ENCODE measurements at places on chromosomes 12 and 14.

GRCh38 chr12:116313194-116313927 is 35.9 kb upstream of the MED13L start:
- H3K4me3 ChIP-seq: no peak overlapping the region
- H3K27ac ChIP-seq: no peak overlapping the region
- H3K27me3 ChIP-seq: no peaks in the 10 kb centered on the region
- no peaks in the 10 kb centered on the region for H3K36me3 ChIP-seq
- no peak for DNase-seq

DNA sequence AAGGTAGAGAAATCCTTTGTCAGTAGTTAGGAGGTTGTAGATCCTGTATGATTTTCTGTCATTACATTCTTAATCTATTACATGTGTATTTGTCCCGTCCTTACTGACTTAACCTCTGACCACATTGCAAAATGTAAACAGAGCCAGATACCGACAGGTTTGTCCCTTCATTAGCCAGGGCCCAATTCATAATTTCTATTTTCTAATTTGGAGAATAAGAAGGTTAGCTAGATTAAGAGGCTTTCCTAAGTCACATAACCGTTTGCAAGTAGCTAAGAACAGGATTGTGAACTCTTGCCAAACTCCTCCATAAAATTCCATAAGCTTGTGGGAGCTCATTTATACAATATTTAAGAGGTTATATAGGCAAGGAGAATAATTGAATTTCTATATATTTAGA is 352.6 kb downstream of the RAD51B start:
- H3K4me3 ChIP-seq: no peak overlapping the region
- no peaks in the 10 kb centered on the region for H3K4me1 ChIP-seq
- no peak overlapping the region for H3K27ac ChIP-seq
- H3K27me3 ChIP-seq: no peaks in the 10 kb centered on the region

- H3K4me1 ChIP-seq: no peaks in the 10 kb centered on the region
- H3K27ac ChIP-seq: no peak overlapping the region
- no peaks in the 10 kb centered on the region for H3K36me3 ChIP-seq
- H3K27me3 ChIP-seq: peaks cover 7% of the 10 kb centered on the region
- H3K4me3 ChIP-seq: no peak overlapping the region
- DNase-seq: no peak
These were observed 88.0 kb upstream of the MBIP start for GRCh38 chr14:36408388-36408787.

GRCh38 chr14:104792101-104792884 is 3.3 kb downstream of the AKT1 start:
- no peaks in the 10 kb centered on the region for H3K27me3 ChIP-seq
- H3K27ac ChIP-seq: no peak overlapping the region
- H3K36me3 ChIP-seq: peaks cover 5% of the 10 kb centered on the region
- no peak overlapping the region for H3K4me3 ChIP-seq

DNA sequence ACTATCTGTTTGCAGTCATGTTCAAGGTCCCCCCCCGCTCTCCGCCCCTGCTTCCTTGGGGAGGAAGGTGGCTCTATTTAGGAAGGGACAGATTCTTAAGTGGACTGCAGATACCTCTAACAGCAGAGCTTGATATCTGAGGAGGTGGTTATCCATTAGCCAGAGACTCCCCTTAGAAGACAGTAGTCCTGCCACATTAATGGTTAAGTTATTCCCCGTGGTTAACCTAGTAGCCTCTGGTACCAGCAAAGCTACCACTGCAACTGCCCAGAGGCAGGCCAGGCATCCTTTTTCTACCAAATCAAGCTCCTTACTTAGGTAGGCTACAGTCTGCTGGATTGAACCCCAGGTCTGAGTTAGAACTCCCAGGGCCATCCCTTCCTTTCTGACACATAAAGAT is 162.1 kb upstream of the AVPR1A start:
- H3K4me3 ChIP-seq: no peak overlapping the region
- H3K27ac ChIP-seq: no peak overlapping the region
- H3K4me1 ChIP-seq: no peaks in the 10 kb centered on the region
- no peaks in the 10 kb centered on the region for H3K36me3 ChIP-seq
- no peak for DNase-seq
- H3K27me3 ChIP-seq: no peaks in the 10 kb centered on the region

GRCh38 chr12:13794706-13795105 is 186.7 kb downstream of the GRIN2B start:
- H3K36me3 ChIP-seq: no peaks in the 10 kb centered on the region
- no peak overlapping the region for H3K4me3 ChIP-seq
- no peak overlapping the region for H3K27ac ChIP-seq
- DNase-seq: no peak
- no peaks in the 10 kb centered on the region for H3K27me3 ChIP-seq
- H3K4me1 ChIP-seq: no peaks in the 10 kb centered on the region

GRCh38 chr14:36333119-36333518 is 12.7 kb upstream of the MBIP start:
- no peak for DNase-seq
- no peaks in the 10 kb centered on the region for H3K36me3 ChIP-seq
- H3K27me3 ChIP-seq: peaks cover 2% of the 10 kb centered on the region
- H3K4me3 ChIP-seq: no peak overlapping the region
- no peaks in the 10 kb centered on the region for H3K4me1 ChIP-seq
- H3K27ac ChIP-seq: no peak overlapping the region

- H3K4me3 ChIP-seq: no peak overlapping the region
- DNase-seq: no peak
- H3K27ac ChIP-seq: no peak overlapping the region
- peaks cover 5% of the 10 kb centered on the region for H3K27me3 ChIP-seq
- H3K4me1 ChIP-seq: no peaks in the 10 kb centered on the region
These were observed 10.0 kb upstream of the RHEBL1 start for GRCh38 chr12:49079793-49080192.

DNA sequence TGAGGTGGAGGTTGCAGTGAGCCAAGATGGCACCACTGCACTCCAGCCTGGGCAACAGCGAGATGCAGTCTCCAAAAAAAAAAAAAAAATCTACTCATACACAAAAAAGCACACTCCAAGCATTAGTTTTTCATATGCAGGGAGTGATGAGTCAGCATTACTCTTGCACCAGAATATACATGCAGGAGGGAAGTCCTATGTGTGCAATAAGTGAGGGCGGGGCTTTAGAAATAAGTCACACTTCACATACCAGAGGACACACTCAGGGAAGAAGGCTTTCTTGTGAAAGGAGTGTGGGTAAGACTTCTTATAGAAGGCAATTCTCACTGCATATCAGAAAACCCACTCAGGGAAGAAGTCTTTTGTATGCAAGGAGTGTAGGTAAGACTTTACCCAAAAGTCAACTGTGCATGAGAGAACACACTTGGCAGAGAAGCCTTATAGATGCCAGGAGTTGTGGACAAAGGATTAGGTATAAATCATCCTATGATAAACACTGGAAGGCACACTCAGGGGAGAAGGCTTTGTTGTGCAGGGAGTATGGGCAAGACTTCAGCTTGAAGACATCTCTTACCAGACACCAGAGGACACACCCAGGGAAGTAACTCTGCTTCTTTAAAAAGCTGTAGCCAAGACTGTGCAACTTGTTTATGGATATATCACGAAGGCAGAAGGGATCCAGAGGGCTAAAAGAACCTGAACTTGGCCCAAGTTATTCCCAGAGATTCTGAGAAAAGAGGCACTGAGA is 50.5 kb downstream of the ATF7 start:
- H3K27ac ChIP-seq: no peak overlapping the region
- H3K4me1 ChIP-seq: no peaks in the 10 kb centered on the region
- DNase-seq: no peak
- H3K4me3 ChIP-seq: no peak overlapping the region
- no peaks in the 10 kb centered on the region for H3K27me3 ChIP-seq

DNA sequence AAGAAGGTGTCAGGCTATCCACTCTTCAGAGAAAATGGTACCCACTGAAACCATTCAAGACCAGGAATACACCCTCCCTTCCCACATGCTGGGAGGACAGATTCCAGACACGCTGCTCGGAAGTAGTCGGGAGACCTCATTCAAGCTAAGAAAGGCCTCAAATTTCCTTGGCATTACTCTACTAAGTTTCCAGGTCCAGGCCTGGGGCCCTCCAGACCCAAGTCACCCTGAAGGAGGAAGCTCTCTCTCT is 27.1 kb upstream of the RPLP0 start:
- no peak overlapping the region for H3K4me3 ChIP-seq
- no peak for DNase-seq
- peak overlapping the region; percentile 16 for H3K27ac ChIP-seq
- H3K4me1 ChIP-seq: peaks cover 85% of the 10 kb centered on the region

DNA sequence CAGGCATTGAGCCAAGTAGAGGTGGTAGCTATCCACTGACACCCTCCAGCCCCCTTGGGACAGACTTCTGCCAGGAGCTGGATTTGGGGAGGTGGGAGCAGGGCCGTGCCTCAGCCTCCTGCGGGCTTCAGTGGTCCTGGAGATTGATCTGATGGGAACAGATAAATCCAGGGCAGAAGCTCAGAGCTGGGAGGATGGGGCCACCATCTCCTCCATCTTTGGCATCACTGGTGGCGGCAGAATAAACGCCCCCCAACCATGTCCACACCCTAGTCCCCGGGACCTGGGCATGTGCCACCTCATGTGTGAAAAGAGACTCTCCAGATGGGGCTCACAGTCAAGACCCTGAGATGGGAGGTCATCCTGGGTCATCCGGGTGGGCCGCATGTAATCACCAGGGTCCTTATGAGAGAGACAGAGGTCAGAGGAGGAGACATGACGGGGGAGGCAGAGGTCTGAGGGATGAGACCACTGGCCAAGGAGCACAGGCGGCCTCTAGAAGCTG is 209.6 kb upstream of the RTL1 start:
- no peak overlapping the region for H3K27ac ChIP-seq
- H3K4me3 ChIP-seq: no peak overlapping the region
- DNase-seq: no peak
- H3K36me3 ChIP-seq: no peaks in the 10 kb centered on the region

DNA sequence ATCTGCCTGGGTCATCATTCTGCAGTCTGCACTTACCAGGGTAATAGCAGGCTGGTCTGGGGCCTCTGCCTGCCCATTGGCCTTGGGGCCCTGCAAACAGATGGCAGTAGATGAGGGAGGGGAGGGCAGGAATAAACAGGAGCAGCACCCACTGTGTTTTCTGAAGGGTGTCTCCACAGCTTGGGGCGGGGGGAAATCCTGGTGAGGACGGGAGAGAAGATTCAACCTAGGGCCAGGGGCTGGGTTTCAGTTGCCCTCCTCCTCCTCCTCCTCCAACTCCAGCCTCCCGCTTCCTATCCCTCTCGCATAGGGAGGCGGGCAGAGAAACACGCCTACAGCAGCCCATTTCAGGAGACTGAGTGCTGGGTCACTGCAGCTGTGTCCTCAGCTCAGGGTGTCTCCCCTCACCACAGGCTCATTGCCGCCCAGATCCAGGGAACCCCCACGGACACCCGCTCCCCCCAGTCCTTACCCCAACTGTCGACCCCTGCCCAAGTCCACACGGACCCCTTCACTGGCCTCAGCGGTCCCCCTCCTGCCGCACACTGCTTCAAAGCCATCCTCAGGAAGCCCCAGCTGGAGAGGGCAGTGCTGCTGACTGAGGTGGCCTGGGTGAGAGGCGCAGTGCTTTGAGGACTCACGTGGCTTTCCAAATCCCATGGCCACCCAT is 9.1 kb upstream of the KRT80 start:
- H3K4me1 ChIP-seq: no peaks in the 10 kb centered on the region
- H3K36me3 ChIP-seq: no peaks in the 10 kb centered on the region
- H3K27me3 ChIP-seq: no peaks in the 10 kb centered on the region

DNA sequence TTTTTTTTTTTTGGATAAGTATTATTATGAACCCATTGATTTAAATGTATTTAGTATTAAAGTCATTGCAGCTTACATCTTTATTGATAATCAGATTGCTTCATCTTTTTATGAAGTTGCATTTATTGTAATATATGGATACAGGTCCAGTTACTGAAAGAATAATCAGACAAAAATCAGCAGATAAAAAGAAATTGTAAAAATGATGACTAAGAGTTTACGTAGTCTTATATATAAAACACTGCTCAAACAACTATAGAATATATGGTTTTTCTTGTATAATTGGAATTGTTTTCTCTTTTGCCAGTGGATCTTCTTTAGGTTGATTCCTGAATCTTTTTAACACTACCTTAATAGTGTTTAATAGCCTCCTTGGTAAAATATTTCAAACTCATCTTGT is 378.3 kb downstream of the DUSP6 start:
- no peaks in the 10 kb centered on the region for H3K36me3 ChIP-seq
- no peaks in the 10 kb centered on the region for H3K4me1 ChIP-seq
- H3K27ac ChIP-seq: no peak overlapping the region
- no peaks in the 10 kb centered on the region for H3K27me3 ChIP-seq
- DNase-seq: no peak

GRCh38 chr12:30088259-30088995 is 304.7 kb upstream of the TMTC1 start:
- H3K4me3 ChIP-seq: no peak overlapping the region
- no peaks in the 10 kb centered on the region for H3K4me1 ChIP-seq
- H3K27me3 ChIP-seq: no peaks in the 10 kb centered on the region
- no peak for DNase-seq
- no peak overlapping the region for H3K27ac ChIP-seq

- no peak overlapping the region for H3K4me3 ChIP-seq
- H3K27me3 ChIP-seq: no peaks in the 10 kb centered on the region
- no peak for DNase-seq
These were observed 103.5 kb downstream of the TMEM121 start for GRCh38 chr14:105629886-105630215.

GRCh38 chr12:57204454-57204853 is 12.1 kb upstream of the NXPH4 start:
- no peak for DNase-seq
- H3K27me3 ChIP-seq: no peaks in the 10 kb centered on the region
- no peaks in the 10 kb centered on the region for H3K4me1 ChIP-seq

DNA sequence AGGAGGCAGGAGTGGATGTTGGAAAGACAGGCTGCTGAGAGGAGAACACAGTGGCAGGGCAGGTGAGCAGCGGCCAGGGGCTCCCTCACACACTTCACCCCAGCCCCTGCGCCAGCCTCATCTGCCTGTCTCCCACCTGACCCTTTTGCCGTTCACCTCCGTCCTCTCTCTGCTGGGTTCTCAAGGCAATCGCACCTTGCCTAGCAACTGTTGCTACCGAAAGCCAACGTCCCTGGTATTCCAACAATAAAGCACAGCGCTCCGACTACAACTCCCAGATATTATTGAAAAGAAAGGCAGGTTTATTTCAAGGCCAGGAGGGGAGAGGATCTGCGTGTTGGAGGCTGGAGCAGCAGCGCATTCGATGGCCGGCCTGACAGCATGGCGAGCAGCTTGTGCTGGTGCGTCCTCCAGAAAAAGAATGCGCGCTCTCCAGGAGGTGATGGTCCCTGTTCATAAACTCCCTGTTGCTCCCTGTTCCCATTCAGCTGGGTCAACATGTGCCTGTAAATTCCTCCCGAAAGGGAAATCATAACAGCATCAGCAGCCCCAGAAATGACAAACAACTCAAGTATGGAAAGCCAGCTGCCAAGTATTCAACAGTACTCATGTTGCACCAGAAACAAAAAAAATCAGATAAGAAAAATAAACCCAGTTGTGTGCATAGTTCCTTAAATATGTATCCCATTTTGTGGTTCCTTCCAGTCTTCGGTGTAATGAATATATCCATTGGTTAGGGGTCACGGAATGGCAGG is 153.0 kb upstream of the DIO3 start:
- H3K4me1 ChIP-seq: no peaks in the 10 kb centered on the region
- H3K27ac ChIP-seq: no peak overlapping the region
- H3K27me3 ChIP-seq: no peaks in the 10 kb centered on the region
- no peak overlapping the region for H3K4me3 ChIP-seq
- H3K36me3 ChIP-seq: no peaks in the 10 kb centered on the region
- DNase-seq: no peak

- H3K4me1 ChIP-seq: no peaks in the 10 kb centered on the region
- no peaks in the 10 kb centered on the region for H3K36me3 ChIP-seq
- no peak overlapping the region for H3K27ac ChIP-seq
- DNase-seq: no peak
These were observed 203.5 kb upstream of the RMST start for GRCh38 chr12:97259098-97259497.

Measured in T-cell (primary cell).